ENCODE measurements at places on chromosomes 2 and 18.

DNA sequence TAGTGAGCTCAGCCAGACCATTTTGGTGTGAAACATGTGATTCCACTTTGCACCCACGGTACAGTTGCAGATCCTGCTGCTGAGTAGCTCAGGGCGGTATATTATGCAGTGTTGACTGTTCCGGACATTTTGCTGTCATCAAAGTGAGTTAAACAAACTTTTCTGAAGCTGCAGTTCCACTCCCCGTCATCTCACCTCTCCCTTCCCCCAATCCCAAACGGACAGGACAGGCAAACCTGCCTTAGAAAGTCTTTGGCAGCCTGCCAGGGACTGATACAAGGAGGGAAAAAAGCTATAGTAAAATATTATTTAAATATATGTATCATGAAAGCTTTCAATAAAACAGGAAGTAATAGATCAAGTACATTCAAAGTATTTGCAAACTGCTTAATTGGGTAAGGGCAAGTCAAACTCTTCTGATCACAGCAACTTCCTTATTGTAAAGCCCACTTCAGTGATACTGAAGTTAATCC, 35.5 kb upstream of the SP5 start:
- no peak for DNase-seq

DNA sequence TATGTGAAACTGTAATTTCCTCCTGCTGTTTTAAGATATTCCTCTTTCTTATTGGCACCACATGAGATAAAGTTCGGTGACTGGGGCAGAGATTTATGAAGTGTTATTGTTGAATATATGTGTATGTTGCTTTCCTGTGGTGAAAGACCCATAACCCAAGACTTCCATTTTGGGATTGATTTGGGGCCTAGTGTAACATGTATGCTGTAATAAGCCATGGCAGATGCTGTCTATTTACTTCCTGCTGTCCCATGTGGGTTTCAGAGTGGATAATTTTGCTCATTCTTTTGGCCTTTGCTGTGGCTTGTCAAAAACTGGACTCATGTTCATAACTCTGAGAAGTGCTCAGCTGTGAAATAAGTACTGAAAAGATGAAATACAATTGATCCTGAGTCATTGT, 10.8 kb upstream of the MYO1B start:
- DNase-seq: no peak

- no peak for DNase-seq
These were observed 210.0 kb downstream of the CDH2 start for GRCh38 chr18:27966881-27967280.

DNA sequence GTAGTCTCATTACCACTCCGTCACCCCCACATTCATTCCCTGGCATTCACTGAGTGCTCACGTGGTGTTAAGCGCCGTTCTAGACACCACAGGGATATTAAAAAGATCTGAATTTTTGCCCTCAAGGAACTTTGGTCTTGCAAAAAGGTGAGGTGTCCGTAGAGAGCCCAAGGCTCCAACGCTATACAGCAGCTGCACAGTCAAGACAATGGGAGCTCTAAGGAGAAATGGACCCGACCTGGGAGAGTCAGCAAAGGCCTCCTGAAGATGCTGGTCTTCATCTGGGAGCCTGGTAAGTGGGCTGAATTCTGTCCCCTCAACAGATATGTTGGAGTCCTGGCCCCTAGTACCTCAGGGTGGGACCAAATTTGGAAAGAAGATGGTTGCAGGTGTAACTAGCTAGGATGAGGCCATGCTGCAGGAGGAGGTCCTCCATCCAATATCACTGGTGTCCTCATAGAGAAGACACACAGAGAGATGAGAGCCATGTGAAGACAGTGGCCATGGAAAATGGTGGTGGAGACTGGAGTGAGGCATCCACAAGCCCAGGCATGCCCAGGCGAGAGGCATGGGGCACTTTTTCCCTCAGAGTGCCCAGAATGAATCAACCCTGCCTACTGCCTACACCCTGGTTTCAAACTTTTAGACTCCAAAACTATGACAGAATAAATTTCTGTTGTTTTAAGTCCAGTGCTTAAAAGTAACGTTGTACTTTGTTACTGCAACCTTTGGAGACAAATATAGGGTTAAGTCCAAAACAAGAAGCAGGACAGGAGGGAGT, 247.3 kb downstream of the TTC32 start:
- DNase-seq: no peak

DNA sequence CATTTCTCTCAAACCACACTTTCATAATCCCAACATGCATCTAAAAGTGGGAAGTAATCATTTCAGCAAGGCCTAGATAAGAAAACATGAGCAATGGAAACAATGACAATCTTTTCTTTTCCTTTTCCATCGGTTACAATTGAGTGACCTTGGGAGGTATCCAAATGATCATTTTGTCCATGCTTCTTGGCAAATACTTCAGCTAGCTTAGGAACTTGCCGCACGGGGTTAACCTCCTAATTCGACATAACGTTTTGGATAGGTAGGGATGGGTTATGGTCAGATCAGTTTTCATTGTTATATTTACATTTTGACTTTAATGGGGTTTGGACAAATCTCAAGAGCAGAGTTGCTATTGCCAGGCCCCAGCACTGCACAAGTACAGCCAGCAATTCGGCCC, 4.6 kb upstream of the PTPRM start:
- no peak for DNase-seq

GRCh38 chr2:174176898-174177297, 71.4 kb downstream of the OLA1 start:
- DNase-seq: no peak

DNA sequence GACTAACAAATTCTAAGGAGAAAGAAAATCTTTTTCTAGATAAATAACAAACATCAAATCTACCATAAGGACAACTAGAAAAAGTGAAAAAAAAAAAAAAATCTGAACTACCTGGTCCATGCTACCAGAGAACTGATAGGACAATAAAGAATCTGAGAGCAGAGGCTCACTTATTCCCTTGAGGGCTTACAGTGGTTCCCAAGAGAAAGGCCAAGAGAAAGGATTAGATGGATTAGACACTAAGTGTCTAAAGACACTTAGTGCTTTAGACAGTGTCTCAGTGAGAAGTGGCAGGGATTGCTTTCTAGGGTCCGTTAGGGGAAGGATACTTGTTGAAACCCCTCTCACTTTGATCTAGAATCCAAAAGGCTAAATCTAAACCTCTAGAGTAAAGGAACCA, 78.2 kb downstream of the COA5 start:
- DNase-seq: no peak

DNA sequence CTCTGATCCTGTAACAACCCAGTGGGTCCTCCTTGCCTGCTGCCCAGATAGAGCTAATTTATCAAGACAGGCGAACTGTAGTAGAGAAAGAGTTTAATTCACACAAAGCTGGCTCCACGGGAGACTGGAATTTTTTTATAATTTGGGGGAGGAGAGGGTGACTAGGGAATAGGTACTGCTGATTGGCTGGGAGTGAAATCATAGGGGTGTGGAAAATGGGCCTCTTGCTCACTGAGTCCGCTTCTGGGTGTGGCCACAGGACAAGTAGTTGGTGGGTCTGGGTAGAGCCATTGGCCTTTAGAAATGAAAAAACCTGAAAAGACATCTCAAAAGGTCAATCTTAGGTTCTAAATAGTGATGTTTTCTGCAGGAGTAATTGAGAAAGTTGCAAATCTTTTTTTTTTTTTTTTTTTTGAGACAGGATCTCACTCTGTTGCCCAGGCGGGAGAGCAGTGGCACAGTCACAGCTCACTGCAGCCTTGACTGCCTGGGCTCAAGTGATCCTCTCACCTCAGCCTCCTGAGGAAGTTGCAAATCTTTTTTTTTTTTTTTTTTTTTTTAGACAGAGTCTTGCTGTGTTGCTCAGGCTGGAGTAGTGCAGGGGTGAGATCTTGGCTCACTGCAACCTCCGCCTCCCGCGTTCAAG, 14.4 kb upstream of the UGGT1 start:
- no peak for DNase-seq

- no peak for DNase-seq
These were observed 41.3 kb downstream of the DYSF start for GRCh38 chr2:71494523-71495155.

DNA sequence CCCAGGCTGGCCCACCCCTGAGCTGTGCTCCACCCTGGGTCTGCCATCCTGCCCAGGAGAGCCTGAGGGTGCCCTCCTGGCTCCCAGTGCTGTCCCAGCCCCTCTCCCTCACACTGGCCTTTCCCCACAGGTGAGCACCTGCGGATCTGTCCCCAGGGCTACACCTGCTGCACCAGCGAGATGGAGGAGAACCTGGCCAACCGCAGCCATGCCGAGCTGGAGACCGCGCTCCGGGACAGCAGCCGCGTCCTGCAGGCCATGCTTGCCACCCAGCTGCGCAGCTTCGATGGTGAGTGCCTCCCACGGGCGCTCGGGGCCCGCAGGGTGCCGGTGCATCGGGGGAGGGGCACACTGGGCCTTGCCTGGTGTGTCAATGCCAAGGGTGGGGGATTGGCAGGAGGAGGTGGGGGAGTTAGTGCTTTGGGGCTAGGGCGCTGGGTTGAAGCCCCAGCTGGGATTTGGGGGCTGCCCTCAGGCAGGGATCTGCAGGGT, 23.5 kb downstream of the GPC1 start:
- no peak for DNase-seq

- no peak for DNase-seq
These were observed 7.0 kb upstream of the ACTR2 start for GRCh38 chr2:65220432-65221131.

GRCh38 chr2:32498306-32498705, 129.5 kb upstream of the TTC27 start:
- DNase-seq: no peak

- no peak for DNase-seq
These were observed 505.5 kb upstream of the FAM98A start for GRCh38 chr2:34104601-34105000.

DNA sequence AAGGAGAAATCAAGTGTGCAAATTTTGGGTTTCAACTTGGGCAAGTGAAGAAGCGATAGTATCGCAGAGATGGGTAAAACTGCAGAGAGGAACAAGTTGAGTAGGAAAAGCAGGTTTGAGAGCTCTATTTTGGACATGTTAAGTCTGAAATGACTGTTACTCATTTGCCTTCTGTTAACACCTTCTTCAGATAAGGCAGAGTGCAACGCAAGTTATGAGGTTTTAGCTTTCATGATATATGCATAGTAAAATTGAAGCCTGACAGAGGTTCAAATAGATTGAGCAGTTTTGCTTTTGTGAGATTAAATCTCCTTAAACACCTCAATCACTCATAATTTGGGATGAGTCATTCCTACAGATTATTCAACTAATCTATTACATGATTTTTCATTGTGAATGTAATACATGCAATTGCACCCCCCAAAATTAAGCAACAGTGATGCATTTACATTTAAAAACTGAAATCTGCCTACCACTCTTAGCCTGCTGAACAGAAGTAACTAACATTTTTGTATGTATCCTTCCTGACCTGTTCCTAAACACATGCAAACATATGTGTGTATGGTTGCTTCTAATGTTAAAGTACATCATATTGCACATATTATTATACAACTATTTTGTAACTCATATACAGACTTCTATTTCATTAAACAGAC, 575.4 kb downstream of the ARHGAP15 start:
- DNase-seq: no peak

- no peak for DNase-seq
These were observed 22.0 kb downstream of the RELCH start for GRCh38 chr18:62209046-62209445.

- DNase-seq: no peak
These were observed 36.3 kb downstream of the SLC5A7 start for GRCh38 chr2:108022628-108023027.

DNA sequence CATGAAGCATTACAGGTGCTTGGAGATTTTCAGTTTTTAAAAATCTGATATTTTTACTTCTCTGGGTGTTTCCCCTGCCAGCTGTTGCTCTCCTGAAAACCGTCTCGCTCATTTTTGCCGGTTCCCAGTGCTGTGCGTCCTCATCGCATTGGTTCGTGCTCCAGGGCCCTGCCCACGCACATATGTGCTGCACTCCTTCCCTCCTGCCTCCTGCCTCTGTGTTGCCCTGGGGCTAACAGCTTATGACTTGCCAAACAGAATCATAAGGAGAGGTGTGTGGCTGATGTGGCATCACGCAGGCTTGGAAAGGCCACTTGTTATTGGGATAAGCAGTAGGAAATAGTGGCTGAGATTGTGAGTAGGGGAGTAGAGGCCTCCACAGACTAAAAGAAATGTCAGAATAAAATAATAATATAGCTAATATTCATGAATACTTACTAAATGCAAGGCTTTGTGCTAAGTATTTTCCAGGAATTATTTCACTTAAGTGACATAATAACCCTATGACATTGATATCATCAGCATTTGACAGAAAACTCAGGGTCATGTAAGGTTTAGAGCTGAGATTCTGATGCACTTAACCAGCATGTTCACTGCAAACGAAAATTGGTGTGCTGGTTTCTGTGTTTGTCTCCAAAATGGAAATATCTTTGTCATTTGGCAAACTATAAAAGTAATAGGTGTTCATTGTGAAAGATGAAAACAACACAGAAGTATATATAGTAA, 53.5 kb downstream of the SLC4A1AP start:
- no peak for DNase-seq

DNA sequence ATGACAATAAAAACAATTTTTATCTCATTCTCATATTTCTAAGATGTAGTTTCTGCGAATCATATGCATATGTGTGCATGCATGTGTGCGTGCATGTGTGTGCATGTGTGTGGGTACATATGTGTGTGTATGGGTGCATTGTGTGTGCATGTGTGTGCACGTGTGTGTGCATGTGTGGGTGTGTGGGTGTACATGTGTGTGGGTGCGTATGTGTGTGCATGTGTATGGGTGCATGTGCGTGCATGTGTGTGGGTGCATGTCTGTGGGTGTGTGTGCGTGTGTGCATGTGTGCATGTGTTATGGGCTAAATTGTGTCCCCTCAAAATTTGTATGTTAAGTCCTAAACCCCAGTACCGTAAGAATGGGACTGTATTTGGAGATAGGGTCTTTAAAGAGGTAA, 49.3 kb downstream of the COL6A3 start:
- no peak for DNase-seq

DNA sequence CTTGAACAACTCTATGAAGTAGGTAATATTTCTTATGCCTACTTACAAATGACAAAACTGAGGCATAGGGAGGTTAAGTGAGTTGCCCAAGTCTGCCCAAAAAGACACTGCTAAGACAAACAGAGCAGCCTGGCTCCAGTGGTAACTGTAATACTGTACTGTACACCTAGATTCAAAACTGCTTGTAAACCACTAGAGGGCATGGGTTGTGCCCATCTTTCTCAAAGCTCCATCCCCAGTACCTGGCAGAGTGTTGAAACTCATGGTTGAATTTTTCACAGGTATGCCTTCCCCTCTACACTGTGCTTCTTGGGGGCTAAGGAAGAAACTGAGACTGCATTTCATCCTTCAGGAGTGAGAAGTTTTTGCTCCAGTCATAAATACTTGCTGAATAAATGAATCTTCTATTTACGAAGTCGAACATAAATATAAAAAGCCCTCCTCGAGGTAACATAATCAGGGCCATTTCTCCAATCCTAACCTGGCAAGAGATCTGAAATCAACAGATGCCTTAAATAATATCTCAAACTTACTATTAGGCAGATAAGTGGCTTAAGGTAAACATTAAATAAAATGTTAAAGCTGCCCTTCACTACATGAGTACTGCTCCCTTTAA, 2.0 kb downstream of the PPP4R1 start:
- peak; percentile 64 for DNase-seq

GRCh38 chr2:185347445-185347844, 391.2 kb upstream of the FSIP2 start:
- no peak for DNase-seq

GRCh38 chr2:163657281-163657656, 78.5 kb downstream of the FIGN start:
- DNase-seq: no peak

GRCh38 chr18:77167251-77167650, 34.7 kb upstream of the MBP start:
- no peak for DNase-seq

GRCh38 chr2:183536290-183536689, 412.0 kb downstream of the NUP35 start:
- DNase-seq: no peak

GRCh38 chr2:135052997-135053474, 944 bp downstream of the RAB3GAP1 start:
- DNase-seq: no peak

All from pons (tissue), 1 donor.